ENCODE measurements at places on chromosomes 16 and 17.

- DNase-seq, result no peak
Measured at GRCh38 chr16:54968011-54968410, 37.3 kb downstream of the IRX5 start.

GRCh38 chr16:10631886-10632285, 51.5 kb upstream of the EMP2 start:
- DNase-seq, result no peak

- DNase-seq, result no peak
Measured at GRCh38 chr16:5428932-5429331, 331.3 kb upstream of the EEF2KMT start.

- no peak for DNase-seq
Measured at GRCh38 chr17:61942085-61942484, 14.3 kb upstream of the INTS2 start.

DNA sequence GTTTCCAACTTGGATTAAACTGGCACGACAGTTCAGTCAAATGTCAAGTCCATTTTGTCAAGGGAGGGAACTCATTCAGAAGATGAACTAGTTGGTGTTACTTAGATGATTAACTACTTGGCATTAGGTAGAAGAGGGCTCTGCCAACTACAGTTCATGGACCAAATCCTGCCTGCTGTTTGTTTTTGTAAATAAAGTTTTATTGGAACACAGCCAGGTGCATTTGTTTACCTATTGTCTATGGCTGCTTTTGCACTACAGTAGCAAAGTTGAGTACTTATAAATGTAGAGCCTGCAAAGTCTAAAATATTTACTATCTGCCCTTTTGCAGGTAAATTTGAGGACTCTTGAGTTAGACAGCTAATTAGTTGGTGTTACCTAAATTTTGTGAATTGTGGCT, 410.0 kb downstream of the MAF start:
- no peak for DNase-seq

- no peak for DNase-seq
Measured at GRCh38 chr16:70466805-70467076, 12.3 kb downstream of the FCSK start.

DNA sequence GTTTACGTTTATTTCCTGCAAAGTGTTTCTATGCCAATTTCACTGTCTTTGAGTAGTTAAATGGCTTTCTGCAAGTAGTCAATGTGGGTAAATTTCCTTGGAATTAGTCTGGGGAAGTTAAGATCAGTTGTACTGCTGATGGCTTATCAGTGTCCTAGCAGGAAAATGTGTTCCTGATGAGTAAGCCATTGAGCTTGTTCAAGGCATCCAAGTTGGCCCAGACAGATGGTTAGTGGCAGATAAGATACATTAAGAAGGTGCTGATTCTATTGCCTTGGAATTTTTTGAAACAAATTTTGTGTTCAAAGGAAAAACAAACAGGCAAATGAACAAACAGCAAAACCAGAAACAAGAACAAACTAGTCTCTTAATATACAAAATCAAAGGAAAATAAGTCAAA, 258.4 kb downstream of the MAP2K6 start:
- no peak for DNase-seq

GRCh38 chr16:2384426-2384825, 43.9 kb upstream of the ABCA3 start:
- no peak for DNase-seq

GRCh38 chr16:27202923-27203506, 311 bp upstream of the KDM8 start:
- no peak for DNase-seq

- no peak for DNase-seq
Measured at GRCh38 chr16:17426451-17426850, 44.3 kb downstream of the XYLT1 start.

- DNase-seq, result no peak
Measured at GRCh38 chr17:1978396-1978949, 46.7 kb downstream of the RTN4RL1 start.

DNA sequence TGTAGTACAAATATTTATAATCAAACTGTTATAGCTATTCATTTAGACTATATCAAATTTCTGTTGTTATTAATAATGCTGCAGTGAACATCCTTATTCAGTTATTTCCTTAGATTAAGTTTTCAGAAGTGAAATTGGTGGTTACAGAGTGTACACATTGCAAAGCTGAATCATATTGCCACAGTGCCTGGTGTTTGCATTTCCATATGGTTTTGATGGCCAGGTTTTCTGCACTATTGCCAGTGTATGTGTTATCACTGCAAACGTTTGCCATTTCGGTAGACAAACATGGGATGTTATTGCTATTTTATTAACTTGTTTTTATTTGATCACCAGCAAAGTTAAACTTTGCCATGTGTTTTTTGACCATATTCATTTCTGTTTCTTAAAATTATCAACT, 259.4 kb downstream of the CDH13 start:
- DNase-seq, result no peak

DNA sequence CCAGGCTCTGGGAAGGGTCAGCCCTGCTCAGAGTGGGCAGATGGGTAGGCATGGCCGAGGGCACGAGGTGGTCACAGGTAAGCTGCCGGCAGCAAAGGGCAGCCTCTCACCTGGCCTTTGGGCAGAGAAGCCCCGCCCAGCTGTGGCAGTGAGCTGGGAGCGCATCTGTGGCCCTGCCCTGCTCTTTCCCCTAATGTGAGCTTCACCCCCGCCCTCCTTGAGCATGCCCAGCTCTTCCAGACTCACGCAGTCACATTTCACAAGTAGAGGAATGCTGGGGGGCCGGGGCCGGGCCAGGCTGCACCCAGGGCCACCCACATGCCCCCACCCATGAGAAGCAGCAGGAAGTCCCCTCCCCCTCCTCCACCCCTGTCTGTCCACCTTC, 40.7 kb upstream of the SLC38A10 start:
- DNase-seq, result no peak

- DNase-seq, result no peak
Measured at GRCh38 chr17:56325313-56326000, 172.2 kb downstream of the ANKFN1 start.

DNA sequence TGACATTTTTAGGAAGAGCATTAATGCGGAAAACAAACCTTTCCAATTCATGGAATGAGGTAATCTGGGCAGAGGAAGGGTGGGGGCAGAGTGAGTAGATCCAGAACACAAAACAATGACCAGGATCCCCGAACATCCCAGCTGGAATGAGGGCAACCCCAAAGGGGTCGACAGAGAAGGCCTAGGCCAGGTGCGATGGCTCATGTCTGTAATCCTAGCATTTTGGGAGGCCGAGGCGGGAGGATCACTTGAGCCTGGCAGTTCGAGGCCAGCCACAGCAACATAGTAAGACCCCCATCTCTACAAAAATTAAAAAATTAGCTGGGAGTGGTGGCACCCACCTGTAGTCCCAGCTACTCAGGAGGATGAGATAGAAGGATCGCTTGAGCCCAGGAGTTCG, 64.7 kb downstream of the ZFHX3 start:
- DNase-seq, result no peak

DNA sequence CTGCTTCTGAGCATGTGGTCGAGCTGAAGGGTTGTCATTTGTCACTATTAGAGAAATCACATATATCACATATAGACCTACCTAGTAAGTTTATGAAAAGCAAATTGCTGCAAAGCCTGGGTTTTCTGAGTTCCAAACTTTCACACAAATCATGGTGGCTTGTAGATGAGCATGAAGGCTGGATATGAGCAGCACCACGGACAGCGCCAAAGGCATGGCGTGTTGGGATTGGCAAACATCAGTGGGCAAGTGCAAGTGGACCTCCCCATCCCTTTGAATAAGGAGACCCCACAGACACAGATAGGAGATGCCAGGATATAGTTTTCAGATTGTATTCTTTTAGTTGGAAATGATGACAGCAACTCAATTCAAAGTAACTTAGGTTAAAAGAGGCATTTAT, 77.6 kb upstream of the CACNG3 start:
- DNase-seq, result no peak

Data from GM12892 (cell line).